ENCODE measurements at places on chromosomes 6 and 20.

DNA sequence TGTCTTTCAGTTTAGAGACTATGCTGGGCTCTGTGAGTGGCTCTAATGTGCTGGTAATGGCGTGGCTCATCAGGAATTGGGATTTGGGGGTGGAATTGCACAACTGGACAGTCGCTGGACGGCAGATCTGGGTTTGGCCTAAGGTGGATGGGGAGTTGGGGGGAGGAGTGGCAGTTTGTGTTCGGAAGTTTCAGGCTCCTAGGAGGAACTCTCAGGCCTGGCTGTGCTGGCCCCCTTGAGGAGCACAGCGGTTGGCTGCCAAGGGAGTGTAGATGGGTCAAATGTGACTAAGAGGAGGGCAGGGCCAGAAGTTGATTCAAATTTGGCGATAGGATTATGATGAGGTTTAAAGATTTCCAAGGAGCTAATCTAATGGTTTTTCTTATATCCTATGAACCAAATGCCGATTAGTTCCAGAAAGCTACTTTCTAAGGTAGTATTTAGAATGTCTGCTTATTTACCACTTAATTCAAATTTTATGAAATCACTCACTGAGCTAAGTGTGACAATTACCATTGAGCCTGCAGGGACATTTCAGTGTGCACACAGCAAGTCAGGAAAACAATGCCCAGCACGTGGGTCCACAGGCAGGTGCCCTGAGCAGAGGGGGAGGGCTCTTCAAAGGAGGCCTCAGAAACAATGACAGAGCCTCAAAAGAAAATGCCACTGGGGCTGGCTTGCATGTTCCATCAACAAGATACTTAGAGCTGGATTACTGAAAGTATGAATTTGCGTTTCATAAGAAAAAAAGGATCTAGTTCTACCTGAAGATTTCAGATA, 111.0 kb downstream of the GJA10 start:
- no peak for DNase-seq

DNA sequence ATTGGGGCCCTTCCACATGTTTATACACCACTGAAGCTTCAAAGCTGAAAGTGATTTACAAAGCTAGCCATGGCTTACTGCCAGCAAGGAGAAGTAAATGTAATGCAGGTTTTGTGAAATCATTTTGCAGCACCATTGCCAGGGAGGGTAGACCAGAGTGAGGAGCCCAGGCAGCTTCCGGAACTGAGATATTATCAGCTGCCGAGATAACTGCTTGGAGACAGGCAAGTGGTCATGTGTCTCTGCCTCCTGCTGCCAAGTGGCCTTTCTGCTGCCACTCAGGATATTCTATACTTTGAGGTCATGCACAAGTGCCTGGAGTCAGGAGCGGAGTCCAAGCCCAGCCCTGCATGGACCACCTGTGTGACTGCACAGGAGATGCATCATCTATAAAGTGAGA, 160.2 kb downstream of the SYNDIG1 start:
- no peak for DNase-seq

DNA sequence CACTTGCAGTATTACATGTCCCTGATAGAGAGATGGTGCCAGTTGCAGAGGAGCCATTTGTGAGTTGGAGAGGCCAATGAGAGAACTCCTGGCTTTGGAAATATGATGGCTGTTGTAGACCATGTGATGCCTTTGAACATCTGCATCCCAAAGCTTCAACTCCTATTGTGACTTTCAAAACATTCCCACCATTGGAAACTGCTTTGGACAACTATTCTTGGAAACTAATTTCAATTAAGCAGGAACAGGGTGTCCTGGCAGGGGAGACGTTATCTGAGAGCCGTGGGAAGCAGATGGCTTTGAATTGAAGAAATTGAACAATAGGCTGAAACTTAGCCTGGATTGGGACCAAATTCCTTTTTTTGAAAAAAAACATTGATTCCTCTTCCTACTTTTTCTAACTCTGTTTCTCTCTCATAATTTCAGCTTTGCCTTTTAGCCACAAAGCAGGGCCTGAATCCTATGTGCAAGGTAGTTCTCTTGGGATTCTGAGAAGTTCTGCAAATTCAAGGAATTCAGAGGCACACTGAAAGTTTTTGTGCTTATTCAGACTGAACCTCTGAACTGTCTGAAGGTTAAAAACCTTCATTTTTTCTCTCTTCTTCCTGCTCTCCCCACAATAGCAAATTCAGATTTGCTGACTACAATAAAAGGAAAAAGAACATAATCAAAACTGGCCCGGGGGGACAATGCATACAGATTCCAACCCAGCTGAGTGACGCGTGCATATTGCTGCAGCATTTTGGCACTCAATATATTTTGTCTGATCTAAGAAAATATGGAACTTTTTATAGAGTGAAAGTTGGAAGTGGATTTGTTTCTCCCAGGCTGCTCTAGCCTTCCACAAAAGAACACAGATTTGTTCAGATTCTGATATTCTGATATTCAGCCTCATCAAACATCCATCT, 720.4 kb upstream of the CHD6 start:
- DNase-seq, result no peak

- DNase-seq, result no peak
Observed at GRCh38 chr6:25774120-25774715, 19.7 kb downstream of the SLC17A4 start.

All from NCI-H187 (cell line).